ENCODE measurements at places on chromosomes 6 and 20.

GRCh38 chr20:21272679-21273078 is 30.5 kb upstream of the XRN2 start:
- DNase-seq = no peak

DNA sequence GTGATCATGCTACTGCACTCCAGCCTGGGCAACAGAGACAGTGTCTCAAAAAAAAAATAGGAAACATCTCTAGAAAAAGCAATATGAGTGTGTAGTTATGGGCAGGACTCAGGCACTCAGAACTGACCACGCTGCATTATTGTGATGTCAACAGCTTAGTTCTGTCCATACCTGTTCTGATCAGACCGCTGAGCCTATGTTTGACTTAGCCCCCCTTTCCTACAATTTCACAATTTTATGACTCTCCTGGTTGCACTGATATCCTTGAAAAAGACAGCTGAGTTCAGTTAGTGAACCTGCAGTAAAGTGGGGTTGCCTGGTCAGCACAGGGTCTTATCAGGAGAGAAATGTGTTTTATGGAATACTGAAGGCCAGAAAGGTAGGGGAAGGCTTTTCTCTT is 37.8 kb upstream of the PRDM1 start:
- DNase-seq = no peak

DNA sequence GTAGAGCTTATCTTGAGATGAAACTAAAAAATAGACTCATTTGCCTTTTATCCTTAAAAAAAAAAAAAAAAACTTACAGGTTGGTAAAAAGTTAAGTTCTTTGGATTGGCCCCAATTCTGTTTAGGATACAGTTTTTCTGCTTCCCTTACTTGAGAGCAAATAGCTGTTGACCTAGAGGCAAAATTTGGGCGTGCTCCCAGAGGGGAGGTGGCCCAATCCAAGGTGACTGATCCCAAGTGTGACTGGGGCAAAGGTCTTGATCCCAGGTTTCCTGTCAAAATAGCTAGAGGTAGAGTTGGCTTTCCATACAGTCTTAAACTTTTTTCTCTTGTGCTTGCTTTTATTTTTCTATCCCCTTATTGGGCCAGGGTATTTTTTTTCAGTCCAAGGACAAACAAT is 363.8 kb upstream of the AGPAT4 start:
- DNase-seq = no peak

DNA sequence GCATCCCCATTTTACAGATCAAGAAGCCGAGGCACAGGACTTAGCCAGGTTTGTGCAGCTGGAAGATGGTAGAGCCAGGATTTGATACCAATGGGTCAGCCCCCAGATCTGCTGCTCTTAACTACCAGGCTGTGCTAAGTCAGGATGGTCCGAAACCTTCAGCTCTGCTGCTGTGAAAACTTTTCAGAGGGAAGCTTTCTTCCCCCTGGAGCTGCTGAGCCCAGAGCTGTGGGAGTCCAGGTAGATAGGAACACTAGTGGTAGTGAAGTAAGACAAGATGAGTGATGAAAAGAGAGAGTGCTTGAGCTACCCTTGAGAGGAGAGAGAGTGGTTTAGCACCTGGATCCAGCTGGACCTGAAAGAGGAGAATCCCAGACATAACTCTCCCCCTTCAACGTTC is 230.8 kb downstream of the CDH4 start:
- no peak for DNase-seq

GRCh38 chr20:14888134-14888533 is 550.7 kb upstream of the FLRT3 start:
- no peak for DNase-seq

GRCh38 chr20:25318471-25319240 is 70.8 kb downstream of the PYGB start:
- no peak for DNase-seq

GRCh38 chr6:157056275-157056674 is 267.0 kb downstream of the TMEM242 start:
- no peak for DNase-seq

GRCh38 chr6:56815436-56815835 is 139.5 kb upstream of the BEND6 start:
- DNase-seq = no peak

DNA sequence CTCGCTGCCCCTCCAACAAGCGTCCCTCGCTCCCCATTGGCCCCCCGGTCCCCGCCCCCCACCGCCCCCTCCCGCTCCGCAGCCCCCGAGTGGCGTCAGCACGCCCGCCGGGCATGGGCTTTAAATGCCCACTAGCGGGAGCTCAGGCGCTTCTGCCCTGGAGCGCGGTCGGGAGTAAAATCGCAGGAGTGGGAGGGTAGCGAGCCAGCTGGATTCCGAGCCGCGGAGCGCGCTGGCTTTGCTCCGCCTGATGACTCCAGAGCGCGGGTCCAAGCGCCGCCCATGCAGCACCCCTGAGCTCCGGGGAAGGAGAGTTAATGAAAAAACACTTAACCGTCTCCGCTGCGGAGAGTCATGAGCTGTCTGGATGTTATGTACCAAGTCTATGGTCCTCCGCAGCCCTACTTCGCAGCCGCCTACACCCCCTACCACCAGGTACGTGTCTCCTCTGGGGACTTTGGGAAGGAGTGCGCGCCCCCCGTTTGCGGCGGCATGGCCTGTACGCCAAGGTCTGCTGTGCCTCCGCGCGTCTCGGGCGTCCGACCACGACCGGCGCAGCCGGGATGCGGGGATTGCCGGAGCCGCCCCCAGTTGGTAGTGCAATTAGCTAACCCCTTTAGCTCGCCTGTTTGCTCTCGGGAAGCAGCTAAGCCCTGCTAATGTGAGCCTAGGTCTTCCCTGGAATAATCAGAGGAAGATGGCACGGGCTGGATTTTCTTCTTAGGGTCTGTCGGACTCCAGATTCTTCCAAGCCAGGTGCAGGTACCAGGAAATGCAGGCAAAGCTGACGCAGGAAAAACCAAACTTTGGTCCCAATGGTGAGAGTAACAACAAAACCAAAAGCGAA is at the start of gene VGLL2:
Gene VGLL2, plus strand, starts transcription at position 149 of the 847 bp plus-strand sequence. Its CDS starts 206 bp downstream, at position 355.
- no peak for DNase-seq

- DNase-seq = no peak
These were observed 390.2 kb downstream of the UTRN start for GRCh38 chr6:144675231-144675861.

GRCh38 chr6:30882204-30882758 is 2.0 kb upstream of the DDR1 start:
- no peak for DNase-seq

DNA sequence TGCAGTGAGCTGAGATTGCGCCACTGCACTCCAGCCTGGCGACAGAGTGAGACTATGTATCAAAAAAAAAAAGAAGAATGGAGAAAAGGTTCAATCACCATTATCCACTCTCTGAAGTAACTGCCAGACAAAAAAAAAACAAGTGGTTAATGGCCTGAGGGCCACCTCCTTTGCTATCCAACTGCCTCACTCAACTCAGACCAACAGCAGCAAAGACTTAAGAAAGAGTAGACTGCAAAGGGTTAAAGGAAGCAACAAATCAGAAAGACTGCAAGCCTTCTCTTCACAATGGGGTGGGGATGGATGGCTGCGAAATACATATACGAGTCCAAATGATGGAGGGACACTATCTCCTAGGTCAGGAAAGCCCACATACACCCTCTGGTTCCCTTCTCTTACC is 3.2 kb downstream of the NFS1 start:
- no peak for DNase-seq

GRCh38 chr6:24340998-24341938 is 16.6 kb downstream of the DCDC2 start:
- no peak for DNase-seq

- DNase-seq = no peak
These were observed 109.4 kb downstream of the ATXN1 start for GRCh38 chr6:16651871-16652270.

DNA sequence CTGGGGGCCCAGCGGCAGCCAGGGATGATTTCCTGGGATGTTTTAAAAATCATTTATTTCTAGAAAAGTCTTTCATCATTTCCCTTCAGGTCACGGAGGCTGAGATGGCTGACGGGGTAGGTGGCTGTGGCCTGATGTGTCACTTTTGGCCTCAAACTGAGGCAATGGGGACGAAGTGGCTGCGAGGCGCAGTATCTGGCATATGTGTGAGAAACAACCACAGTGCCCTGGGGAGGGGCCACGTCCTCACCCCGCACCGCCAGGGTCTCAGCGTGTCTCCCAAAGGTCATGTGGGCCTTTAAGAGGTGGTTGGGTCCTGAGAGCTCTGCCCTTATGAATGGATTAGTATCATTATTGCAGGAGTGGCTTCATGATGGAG is 120.0 kb downstream of the CEBPB start:
- DNase-seq = no peak

DNA sequence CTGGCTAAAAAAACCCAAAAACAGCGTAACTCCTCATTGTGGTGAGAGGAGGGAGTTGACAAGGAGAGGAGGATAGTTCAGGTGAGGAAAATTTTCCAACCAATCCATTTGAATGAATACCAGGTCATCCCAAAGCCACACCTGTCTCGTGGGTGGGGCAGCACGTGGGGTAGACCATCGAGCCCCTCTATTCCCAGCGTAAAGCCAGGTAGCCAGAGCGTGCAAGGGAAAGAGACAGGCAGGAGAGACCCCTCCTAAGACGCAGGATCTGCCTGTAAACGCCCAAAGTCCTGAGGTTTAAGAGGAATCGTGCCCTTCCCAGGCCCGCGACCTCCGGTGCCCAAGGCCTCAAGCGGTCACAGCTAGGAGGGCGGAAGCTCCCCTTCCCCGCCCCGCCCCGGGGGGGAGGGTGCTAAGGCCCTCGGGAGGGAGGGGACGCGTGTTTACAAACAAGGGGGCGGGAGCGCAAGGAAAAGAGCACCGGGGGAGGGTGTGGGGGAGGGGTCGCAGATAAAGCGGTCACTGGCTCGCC is 712 bp downstream of the RXRB start:
- DNase-seq = peak; percentile 38

- no peak for DNase-seq
These were observed 309.4 kb upstream of the SOX4 start for GRCh38 chr6:21284166-21284565.

DNA sequence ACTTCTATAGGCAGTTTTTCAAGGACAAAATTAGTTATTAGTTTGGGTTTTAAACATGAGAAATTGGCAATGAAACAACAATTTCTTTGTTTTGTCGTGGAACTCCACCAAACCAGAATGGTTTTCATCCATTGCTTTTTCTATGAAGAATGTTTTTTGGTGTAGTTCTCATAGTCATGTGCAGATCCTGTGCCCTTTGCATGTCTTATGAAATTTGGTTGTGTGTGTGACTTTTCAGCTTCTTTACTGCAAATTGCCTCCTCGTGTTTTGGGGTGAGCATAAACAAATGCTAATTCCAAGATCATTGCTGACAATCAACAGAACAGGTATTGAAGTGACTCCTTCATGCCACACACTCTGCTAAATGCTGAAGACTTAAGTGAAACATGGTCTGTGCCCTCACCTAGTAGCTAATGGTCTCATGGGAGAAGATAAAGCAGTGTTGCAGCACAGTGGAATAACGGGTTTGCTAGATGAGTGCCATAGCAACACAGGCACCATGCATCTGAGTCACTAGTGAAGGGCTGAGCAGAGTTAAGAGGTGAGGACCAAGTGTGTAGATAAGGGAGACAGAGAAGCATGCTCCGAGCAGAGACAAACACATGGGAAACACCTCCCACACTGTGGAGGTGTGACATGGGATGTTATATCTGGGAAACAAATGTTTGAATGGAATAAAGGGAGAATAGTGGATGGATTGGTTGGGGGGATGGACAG is 120.0 kb downstream of the SLC16A10 start:
- DNase-seq = no peak

GRCh38 chr6:155313602-155314091 is 637 bp downstream of the TFB1M start:
- DNase-seq = no peak

- DNase-seq = no peak
These were observed 334.1 kb downstream of the BCKDHB start for GRCh38 chr6:80440496-80441115.

GRCh38 chr6:136403110-136403980 is 113.7 kb upstream of the BCLAF1 start:
- DNase-seq = no peak

GRCh38 chr6:119965900-119966299 is 616.3 kb upstream of the MAN1A1 start:
- DNase-seq = no peak

DNA sequence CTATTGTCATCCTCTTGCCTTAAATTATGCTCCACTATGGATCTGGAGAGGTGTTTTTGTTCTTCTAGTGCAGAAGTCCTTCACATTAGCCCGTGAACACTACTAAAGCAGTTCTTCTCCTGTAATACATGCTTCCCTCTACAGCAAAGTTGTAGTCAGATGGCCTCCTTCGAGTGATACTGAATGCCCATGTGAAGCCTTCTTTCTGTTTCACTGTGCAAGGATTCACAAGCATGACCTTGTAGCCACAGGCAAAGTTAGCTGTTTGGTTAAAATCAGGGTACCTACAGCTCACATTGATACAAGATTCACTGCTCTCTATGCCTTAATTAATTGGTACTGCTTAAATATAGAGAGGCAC is 47.6 kb downstream of the ARHGAP18 start:
- no peak for DNase-seq

DNA sequence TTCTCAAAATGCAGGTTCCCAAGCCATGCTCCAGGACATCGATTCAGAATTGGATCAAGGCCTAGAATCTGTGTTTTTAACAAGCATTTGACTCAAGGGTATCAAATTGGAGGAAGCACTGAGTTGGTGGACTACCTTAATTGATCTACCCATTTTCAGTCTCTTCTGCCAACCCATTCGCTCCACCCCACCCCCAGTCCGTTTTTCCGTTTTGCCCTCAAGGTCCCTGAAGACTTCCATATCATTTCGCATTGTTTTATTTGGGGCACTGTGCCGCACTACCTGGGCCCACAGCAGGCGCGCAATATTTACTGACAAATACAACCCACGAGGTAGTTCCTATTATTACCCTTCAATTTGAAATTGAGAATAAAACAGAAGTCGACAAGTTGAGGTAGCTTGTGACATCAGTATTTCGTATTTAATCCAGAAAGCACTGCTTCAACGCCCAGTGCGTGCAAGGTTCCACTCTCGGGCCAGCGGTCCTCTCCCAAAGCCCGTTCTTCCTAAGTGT is 557 bp upstream of the DHX35 start:
- DNase-seq = peak; percentile 17

DNA sequence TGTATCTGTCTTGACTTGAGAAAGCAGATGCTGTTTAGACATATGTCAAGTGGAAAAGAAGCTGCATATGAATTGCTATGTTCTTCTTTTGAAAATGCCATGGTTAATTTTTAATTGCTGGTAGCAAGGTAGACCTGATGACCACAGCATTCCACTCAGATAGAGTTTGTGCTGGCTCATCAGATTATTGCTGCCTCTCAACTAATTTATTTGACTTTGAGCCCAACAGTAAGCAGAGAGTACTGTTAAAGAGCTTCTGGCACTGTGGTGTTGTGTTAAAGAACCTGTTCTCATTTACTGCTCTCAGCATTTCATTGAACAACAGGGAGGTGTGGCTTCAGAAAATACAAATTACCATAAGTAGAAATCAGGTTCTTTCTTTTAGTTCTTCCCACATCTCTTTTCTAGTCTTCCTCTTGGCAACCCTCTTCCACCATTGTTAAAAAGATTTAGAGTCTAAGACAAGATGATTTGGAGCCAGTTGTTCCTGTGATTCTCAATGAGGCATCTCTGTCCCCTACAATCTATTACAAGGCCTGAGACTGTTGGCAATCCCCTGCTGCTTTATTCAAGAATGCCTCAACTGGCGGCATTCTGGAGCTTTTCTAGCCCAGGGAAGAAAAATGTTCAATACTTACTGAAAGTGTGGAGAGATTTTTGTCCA is 967.6 kb upstream of the GJE1 start:
- DNase-seq = no peak
